Chondrocyte (in vitro differentiated cells): ENCODE measurements at places on chromosomes 6 and 20. TPM values are rescaled to one million over a fixed set of nuclear protein-coding genes. Genes with fewer than 3 reads are reported as not detected.
A peak's percentile ranks its signal among the peaks of the same experiment; 100 is the strongest.

The CST2 gene
- not detected in 3 replicates for total RNA-seq

The TAB2 gene
- total RNA-seq = 49.3 to 54.9 TPM (median 54.1 TPM) in 3 replicates

The SRSF12 gene
- total RNA-seq = 2.9 to 5.9 TPM (median 4.8 TPM) in 3 replicates

- peaks cover 8% of the 10 kb centered on the region for H3K4me1 ChIP-seq
- no peaks in the 10 kb centered on the region for H3K27me3 ChIP-seq
- DNase-seq = no peak
- H3K4me3 ChIP-seq = no peak overlapping the region
- no peaks in the 10 kb centered on the region for H3K36me3 ChIP-seq
- H3K27ac ChIP-seq = no peak overlapping the region
Measured at GRCh38 chr6:110705543-110705942, 109.7 kb downstream of the CDK19 start.

- no peak overlapping the region for H3K4me3 ChIP-seq
- H3K27me3 ChIP-seq = peaks cover 8% of the 10 kb centered on the region
- H3K36me3 ChIP-seq = no peaks in the 10 kb centered on the region
- no peak for DNase-seq
Measured at GRCh38 chr20:53379014-53379832, 214.4 kb downstream of the ZNF217 start.

GRCh38 chr6:51675922-51676275 lies 411.5 kb downstream of the PKHD1 start:
- H3K36me3 ChIP-seq = no peaks in the 10 kb centered on the region
- peaks cover 11% of the 10 kb centered on the region for H3K4me1 ChIP-seq
- H3K27ac ChIP-seq = no peak overlapping the region

GRCh38 chr6:82248273-82248735 lies 760 bp upstream of the IBTK start:
- H3K27me3 ChIP-seq = no peaks in the 10 kb centered on the region
- H3K4me1 ChIP-seq = peaks cover 47% of the 10 kb centered on the region
- peaks cover 3% of the 10 kb centered on the region for H3K36me3 ChIP-seq
- peak overlapping the region; percentile 97 for H3K4me3 ChIP-seq

- H3K4me1 ChIP-seq = peaks cover 20% of the 10 kb centered on the region
- no peaks in the 10 kb centered on the region for H3K27me3 ChIP-seq
- H3K4me3 ChIP-seq = no peak overlapping the region
Measured at GRCh38 chr6:150636808-150637207, 37.1 kb downstream of the PLEKHG1 start.
